SW480 (cell line): ENCODE measurements at places on chromosomes 5 and 9.

- DNase-seq, result no peak
These were observed 261.9 kb upstream of the NREP start for GRCh38 chr5:112018846-112019245.

DNA sequence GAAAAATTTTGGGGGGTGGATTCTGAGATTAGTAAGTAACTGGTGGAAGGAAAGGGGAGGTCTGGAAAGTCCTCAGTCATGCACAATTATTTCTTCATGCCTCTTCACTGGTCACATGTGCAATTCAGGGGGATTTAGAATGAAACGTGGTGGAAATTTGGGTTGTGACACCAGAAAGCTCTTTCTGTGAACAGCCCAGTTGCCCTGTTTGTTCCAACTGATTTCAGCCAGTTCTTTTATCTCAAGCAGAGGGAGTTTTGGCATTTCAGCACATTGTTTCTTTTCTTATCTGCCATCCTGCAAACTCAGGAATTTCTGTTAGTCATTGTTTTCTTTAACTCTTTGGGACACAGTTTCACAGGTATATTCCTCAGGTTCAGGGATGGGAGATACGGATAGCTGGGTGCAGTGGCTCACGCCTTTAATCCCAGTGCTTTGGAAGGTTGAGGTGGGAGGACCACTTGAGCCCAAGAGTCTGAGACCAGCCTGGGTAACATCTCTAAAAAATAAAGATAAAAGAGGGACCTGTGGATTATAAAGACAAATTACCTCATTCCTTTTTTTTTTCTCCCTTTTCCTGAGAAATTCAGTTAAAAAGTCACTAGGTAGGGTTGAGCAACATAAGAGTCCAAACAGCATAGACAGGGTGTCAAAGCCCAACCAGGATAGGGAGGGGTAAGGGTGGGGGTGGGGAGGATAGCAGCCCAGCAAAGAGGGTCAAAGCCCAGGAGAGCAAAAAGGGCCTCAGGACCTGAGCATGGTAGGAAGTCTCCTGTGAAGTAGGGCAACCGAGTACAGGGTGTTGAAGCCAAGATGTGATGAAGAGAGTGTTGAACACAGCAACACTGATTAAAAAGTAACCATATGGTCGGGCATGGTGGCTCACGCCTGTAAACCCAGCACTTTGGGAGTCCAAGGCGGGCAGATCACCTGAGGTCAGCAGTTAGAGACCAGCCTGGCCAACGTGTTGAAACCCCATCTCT is 5.4 kb upstream of the B4GALT1 start:
- DNase-seq, result no peak

DNA sequence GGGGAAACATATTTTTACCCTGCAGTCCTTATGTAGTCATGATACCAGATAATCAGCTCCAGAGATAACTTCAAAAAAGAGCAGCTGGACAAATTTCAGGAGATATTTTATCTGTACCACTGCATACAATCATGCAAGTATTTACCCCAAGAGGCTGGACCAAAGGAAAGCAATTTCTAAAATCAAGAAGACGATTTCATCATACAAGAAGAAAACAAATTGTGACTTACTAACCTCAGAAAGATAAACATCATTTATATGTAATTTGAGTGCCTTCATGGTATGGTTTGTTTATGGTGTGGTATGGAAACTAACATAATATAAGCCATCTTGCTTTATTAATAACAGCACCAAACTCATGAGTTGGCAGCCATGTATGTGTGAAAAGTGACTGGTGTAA is 603.6 kb downstream of the PSAT1 start:
- no peak for DNase-seq

DNA sequence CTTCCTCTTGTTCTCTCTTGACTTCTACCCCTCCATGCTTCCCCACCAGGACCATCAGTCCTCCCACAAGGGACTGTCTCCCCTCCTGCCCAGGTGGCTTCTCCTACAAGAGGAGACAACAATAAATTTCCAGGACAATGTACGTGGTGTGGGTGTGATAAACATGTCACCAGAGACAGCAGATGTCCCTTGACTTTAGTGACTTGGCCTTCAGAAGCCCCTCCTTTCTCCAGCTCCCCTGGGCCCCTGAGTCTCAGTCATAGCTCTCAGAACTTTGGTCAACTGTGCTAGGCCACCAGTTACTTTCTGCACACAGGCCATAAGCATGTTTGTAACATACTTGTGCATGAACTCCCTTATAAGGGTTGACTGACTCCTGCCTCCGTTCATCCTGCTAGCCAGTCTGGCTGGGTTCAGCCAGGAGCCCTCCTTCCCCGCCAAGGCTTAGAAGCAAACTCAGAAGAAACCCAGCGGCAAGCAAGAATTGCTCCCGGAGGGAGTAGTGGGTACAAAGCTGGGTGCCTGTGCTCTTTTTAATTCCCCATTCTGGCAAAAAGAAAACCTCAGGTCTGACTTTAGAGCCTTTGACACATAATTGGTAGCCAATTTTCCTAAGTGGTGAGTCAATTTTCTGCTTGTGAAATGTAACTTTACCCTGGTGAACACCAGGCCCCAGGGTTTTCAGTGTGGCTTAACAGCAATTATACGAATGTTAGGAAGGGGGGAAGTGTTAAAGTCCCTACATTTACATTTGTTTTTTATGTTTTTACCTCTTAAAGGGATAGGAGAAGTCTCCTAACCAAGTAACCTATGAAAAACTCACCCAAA is 49.2 kb downstream of the EBF1 start:
- DNase-seq, result no peak

DNA sequence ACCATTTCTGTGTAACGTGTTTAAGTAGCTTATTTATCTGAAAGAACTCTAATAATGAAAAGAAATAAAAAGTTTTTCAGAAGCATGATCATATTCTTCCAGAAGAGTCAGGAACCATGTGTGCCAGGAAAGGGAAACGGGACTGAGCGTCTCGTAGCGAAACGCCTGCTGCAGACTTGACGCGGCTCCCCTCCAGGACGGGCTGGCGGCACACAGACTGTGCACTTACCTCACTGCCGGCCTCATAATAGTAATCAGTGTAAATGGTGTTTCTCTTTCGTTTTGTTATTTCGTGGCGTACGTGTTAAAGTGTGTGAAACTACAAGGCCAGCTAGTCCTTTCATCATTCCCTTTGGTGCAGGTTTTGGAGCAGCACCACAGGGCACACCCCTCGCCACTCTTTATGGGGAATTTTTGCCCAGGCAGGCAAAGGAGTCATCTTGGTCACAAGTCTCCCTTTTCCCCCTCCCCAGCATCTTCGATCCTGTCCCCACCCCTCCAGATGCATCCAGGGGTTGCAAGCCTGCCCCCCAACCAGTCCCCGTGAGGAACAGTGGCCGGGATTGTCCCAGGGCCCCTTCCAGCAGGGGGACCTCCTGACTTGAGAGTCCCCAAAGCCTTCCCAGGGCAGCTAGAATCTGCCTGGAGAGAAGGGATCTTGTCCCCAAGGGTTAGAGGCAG is 233.1 kb downstream of the FANCC start:
- DNase-seq, result no peak

DNA sequence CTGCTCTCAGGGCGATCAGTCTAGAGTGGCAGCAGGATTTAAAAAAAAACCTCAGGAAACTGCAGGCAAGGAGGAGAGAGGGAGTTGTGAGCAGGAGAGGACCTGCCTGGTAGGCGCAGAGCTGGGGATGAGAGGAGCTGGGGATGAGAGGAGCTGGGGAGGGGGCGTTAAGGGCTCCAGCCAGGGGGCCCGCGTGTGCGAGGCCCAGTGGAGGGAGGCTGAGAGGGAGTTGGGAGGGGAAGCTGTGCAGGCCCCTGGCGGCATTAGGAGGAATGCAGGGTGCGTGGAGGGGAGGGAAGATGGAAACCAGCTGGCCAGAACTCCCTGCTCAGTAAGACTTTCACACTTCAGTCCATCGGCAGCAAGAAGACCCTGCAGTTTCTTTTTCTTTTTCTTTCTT is 45.2 kb upstream of the HMCN2 start:
- no peak for DNase-seq

GRCh38 chr5:15008921-15009320 is 137.3 kb upstream of the ANKH start:
- DNase-seq, result no peak

DNA sequence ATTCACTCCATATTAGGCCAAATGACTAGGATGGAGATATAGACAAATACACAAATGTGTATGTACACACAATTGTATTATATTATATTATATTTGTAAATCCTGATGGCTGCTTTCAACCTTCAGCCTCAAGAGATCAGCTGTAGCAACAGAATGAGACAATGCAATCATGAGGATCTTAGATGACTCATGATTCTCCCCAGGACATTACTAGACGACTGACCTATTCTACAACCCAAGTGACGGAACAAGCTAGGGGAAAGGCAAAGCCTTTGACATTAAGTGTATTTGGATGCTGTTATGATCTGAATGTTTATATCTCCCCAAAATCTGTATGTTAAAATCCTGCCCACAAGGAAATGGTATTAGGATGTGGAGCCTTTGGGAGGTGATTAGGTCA is 66.5 kb downstream of the COX7C start:
- DNase-seq, result no peak

- peak; percentile 33 for DNase-seq
These were observed 20.4 kb upstream of the CYFIP2 start for GRCh38 chr5:157245476-157245875.
